Thoracic aorta endothelial cell (primary cell): ENCODE measurements at places on chromosomes 13 and 19. TPM values are rescaled to one million over a fixed set of nuclear protein-coding genes. Genes with fewer than 3 reads are reported as not detected.

SAMD1 gene
- total RNA-seq, result 26.1 and 31.9 TPM in 2 replicates

CCDC194 gene
- 0.13 and 0.50 TPM in 2 replicates for total RNA-seq

TBXA2R gene
- 1.3 and 1.9 TPM in 2 replicates for total RNA-seq

GIPC1 gene
- 87.1 and 106 TPM in 2 replicates for total RNA-seq

ZNF763 gene
- total RNA-seq, result 0.57 and 1.3 TPM in 2 replicates

LAIR2 gene
- not detected in 2 replicates for total RNA-seq

IQCN gene
- total RNA-seq, result 0.22 and 0.40 TPM in 2 replicates

APOC4 gene
- not detected in 2 replicates for total RNA-seq

ZIM2 gene
- not detected in 2 replicates for total RNA-seq

SPRED3 gene
- 7.8 and 11.0 TPM in 2 replicates for total RNA-seq

THAP8 gene
- total RNA-seq, result 0.80 and 1.1 TPM in 2 replicates

ZNF599 gene
- total RNA-seq, result 4.8 and 5.2 TPM in 2 replicates

TNNI3 gene
- total RNA-seq, result not detected in 2 replicates

WASF3 gene
- 23.0 and 24.3 TPM in 2 replicates for total RNA-seq

FGF21 gene
- not detected in 2 replicates for total RNA-seq

ZNF578 gene
- 0.72 and 3.5 TPM in 2 replicates for total RNA-seq

LIM2 gene
- not detected in 2 replicates for total RNA-seq

KXD1 gene
- 88.6 and 99.8 TPM in 2 replicates for total RNA-seq

GAS6 gene
- 25.3 and 47.3 TPM in 2 replicates for total RNA-seq

PNMA8C gene
- total RNA-seq, result 0.07 TPM in 1 of 2 replicates, not detected in the other

GGN gene
- total RNA-seq, result 0.57 and 0.80 TPM in 2 replicates
